NCI-H748 treated with DMSO at 0.1 percent for 48 hours (cell line): ENCODE measurements at places on chromosomes 7 and 10.

DNA sequence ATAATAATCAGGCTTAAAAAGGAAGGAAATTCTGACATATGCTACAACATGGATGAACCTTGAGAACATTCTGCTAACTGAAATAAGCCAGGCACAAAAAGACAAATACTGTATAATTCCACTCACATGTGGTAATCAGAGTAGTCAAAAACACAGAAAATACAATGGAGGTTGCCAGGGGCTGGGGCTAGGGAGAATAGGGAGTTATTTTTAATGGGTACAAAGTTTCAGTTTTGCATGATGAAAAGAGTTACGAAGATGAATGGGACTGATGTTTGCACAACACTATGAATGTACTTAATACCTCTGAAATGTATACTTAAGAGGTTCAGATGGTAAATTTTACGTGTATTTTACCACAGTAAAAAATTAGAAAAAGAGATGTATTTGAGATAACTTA, 145.6 kb downstream of the DOCK4 start:
- DNase-seq, result no peak

DNA sequence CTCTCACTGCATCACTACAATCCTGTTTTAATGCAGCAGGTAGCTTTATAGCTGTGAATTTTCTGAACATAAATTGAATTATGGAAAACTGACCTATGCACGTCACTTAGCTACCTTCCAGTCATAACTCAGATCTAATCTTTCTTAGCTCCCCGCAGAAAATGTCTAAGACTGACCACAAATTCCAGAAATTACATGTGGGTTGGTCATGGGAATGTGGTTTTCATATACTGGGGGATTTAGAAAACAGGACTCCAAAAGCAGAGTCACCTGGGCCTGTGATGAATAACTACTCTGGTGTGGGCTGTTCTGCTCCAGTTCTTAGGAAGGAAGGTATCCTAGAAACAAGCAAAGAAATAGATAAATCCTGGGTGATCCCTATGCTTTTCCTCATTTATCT, 178.4 kb upstream of the LRRTM3 start:
- no peak for DNase-seq

DNA sequence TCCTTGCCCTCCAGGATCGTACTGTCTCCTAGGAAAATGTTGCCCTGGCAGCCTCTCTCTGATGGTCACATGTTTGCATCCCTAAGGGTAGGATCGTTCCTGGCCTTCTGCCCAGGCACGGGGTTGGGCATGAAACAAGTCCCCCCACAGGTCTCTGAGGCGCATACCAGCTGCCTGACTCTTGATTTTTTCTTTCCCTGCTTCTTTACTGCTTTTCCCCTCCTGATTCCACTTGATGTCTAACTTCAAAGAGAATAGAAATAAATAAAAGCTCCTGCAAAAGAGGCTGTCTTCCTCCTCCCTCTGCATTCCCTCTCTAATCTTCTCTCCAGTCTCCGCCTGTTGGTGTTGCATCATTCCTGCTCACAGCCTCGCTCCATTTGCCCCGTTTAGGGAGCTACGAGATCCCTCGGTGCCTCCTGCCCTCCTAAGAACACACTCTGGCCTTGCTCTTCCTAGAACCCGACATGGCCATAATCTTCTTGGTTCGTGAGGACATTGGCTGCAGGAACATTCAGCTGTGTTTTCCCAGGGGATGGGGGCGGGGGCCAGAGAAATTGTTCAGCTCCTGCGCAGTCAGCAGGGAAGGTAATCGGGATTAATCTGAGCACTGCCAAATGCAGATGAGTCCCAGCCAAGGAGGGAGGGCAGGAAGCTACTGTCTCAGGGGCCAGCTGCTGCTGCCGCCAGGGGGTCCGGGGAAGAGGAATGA, 26.0 kb downstream of the LEP start:
- no peak for DNase-seq

GRCh38 chr10:62462461-62462860, 88.3 kb downstream of the ZNF365 start:
- no peak for DNase-seq

GRCh38 chr7:120995654-120996053, 7.1 kb downstream of the CPED1 start:
- no peak for DNase-seq
